ENCODE measurements at places on chromosomes 3 and 15.

GRCh38 chr15:99438691-99439523 is 126.9 kb upstream of the MEF2A start:
- DNase-seq: no peak

- no peak for DNase-seq
These were observed 63.8 kb downstream of the BLM start for GRCh38 chr15:90780916-90781315.

DNA sequence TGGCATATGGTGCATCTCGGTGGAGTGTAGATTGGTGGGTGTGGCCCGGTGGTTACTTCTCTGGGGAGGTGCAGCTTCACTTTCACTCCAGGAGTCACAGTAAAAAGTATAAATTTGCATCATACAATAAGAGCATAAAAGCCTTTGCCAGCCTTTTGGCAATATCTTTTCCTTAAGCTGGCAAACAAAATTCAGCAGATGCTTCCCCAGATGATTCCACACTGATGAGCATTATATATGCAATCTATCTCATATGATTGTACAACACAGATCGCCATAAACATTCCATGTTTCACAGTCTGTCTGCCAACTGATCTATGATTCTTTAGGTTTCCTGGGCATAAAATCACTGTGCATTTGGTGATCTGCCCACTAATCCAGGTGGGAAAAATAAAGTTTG is 120.2 kb upstream of the ALCAM start:
- DNase-seq: no peak

- DNase-seq: peak; percentile 50
These were observed 16.0 kb downstream of the ANKRD63 start for GRCh38 chr15:40266828-40267304.

Data from caudate nucleus (tissue), 63 donors.